EL (cell line): ENCODE measurements at places on chromosomes 16 and 17.
A peak's percentile ranks its signal among the peaks of the same experiment; 100 is the strongest.

DNA sequence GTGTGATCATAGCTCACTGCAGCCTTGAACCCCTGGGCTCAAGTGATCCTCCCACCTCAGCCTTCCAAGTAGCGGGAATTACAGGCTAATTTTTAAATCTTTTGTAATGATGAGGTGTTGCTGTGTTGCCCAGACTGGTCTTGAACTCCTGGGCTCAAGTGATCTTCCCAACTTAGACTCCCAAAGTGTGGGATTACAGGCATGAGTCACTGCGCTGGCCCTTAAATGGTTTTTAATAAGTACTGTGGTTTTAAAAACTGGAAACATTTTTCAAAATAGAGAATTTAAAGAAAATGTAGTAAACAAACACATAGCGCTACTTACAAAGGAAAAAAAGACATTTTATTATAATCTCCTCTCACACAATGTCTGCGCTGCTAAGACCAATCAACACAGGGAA, 32.2 kb downstream of the MARCHF10 start:
- no peak for DNase-seq

GRCh38 chr16:74867281-74867849, 92.7 kb upstream of the FA2H start:
- no peak for DNase-seq

DNA sequence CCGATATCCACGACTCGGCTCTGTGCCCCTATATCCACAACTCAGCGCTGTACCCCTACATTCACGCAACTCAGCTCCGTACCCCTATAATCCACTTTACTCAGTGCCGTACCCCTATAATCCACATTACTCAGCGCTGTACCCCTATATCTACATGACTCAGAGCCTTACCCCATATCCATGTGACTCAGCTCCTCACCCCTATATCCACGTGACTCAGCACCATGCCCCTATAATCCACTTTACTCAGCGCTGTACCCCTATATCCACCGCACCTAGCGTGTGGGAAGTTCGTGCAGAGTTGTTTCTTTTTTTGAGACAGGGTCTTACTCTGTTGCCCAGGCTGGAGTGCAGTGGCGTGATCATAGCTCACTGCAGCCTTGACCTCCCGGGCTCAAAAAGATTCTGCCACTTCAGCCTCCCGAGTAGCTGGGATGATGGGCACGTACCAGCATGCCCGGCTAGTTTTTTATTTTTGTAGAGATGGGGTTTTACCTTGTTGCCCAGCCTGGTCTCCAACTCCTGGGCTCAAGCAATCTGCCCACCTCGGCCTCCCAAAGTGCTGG, 17.4 kb downstream of the CYB5D2 start:
- DNase-seq, result no peak

DNA sequence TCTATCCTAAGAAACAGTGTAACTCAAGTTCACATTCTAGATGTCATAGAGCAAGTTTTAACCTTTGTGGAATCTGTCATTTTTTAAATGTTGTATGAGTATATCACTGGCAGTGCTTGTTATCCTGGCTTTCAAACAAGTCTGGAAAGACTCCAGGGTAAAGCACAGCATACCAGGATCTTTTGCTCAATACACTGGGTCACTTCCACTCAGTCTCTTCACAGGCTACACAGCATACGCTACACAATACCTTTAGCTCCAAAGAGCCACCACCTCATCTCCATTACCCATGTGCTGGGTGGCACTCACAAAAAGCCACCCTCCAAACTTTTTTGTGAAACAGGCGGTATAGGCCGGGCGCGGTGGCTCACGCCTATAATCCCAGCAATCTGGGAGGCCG, 69.5 kb downstream of the PARN start:
- DNase-seq, result no peak

GRCh38 chr16:67526149-67526791, 2.4 kb upstream of the RIPOR1 start:
- DNase-seq, result peak; percentile 58

DNA sequence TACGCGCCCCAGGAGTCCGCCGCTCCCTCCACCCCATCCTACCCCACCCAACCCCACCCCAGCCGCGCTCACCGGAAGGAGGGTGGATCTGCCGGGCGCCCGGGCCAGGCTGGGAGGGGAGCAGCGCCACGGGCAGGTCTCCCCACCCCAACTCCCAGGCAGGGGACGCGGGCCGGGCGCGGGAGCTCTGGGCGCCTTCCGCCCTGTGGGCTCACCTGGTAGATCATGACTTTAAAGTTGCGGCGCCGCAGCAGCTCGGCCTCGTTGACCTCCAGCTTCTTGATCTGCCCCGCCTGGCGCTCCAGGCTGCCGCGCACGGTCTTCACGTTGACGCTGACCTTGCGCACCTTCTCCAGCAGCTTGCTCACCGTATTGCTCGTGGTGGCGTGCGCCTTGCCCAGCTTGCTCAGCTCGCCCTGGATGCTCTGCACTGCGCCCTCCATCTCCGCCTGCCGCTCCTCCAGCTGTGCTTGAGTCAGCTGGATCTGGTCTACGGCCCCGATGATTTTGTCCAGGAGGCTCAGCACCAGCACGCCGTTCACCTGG, 571 bp downstream of the CAVIN1 start:
- DNase-seq, result no peak

DNA sequence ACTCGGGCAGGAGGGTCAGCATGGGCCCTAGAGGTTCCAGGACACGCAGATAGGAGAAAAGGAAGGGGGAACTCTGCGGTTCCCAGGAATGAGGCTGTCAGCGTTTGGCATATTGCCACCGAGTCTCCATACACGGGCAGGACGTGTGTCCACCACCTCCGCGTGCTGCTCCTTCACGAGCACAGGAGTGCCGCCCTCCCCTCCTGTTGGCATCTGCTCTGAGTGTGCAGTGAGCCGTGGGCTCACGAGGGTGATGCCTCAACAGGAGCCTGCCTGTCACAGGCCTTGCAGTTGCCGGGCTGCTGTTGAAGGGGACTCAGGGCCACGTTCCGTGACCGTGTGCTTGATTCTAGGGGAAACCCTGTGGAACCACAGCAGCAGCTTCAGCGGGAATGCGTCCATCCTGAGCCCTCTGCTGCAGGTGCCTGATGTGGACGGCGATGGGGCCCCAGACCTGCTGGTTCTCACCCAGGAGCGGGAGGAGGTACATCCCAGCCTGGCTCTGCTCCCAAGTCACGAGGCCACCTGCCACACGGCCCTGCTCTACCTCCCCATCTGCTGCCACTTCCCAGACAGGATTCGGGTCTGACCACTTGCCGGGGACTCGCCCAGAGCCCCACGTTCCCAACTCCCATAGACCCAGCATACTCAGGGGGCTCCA, 14.6 kb downstream of the RGS11 start:
- DNase-seq, result no peak

- DNase-seq, result peak; percentile 39
Observed at GRCh38 chr17:54968988-54969332, 395 bp downstream of the STXBP4 start.

DNA sequence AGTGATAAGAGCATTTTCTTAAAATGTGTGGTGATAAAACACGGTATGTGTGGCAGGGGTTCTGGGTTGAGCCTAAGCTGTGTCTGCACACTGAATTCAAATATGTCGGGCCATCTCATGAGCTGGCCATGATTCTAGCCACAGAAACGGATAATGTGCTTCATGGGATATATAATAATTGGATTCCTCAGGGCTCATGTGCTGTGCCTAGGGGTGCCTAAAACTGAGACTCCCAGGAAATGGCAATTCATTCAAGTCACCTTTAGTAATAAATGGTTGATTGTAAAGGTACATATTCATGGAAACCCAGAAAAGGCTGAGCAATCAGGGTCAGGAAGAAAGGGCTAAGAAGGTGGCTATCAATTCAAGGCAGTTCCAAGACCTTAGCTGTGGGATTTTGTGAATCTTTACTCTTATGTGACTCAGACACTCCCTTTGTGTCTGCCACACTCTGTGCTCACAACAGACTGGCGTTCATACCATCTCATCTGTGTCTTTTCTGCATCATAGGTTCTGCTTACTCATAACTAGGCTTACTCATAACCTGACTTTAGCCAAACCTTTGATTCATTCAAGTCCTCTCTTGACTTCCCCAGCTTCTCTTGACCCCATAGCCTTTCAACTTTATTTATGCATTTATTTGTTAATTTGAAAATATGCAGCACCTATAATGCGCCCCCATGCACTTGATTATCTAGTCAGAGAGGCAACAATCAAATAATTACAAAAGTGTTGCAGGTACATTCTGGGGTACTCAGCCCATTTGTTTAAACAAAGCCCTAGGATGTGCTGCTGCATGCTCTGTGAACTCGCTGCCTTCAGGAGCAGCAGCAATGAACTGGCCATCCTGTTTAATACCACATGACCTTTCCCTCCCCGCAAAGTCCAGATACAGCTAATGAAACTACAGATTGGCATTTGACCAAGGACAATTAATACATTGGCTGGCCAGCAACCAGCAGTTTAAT, 28.4 kb upstream of the MED13 start:
- peak; percentile 85 for DNase-seq

DNA sequence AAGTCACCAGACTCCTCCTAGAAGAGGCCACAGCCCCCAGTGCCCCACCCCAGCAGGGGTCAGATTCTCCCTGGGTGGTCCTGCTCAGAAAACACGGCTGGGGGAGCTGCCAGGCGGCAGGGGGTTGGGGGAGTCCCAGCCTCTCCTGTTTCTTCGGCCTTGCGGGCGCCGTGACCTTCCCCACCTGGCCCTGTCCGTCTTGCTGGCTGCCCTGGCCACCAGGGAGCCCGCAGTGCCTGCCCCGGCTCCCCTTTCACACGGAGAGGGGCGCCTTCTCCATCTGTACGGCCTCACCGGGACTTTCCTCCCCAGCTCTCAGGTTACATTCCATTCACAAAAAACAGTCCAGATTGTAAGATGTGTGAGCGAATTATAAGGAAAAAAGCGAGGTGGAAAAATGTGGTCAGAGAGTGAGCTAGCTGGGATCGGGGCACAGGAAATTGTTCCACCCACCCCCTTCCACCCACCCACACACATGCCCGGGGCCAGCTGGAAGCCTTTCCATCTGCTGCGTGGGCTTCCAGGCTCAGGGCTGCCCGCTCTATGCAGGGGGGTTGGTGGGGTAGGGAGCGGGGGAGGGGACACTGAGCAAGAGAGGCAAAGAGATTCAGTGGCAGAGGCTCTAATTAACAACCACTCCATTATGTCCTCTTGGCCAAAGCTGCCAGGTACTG, 14.6 kb upstream of the CIBAR2 start:
- DNase-seq, result peak; percentile 76

DNA sequence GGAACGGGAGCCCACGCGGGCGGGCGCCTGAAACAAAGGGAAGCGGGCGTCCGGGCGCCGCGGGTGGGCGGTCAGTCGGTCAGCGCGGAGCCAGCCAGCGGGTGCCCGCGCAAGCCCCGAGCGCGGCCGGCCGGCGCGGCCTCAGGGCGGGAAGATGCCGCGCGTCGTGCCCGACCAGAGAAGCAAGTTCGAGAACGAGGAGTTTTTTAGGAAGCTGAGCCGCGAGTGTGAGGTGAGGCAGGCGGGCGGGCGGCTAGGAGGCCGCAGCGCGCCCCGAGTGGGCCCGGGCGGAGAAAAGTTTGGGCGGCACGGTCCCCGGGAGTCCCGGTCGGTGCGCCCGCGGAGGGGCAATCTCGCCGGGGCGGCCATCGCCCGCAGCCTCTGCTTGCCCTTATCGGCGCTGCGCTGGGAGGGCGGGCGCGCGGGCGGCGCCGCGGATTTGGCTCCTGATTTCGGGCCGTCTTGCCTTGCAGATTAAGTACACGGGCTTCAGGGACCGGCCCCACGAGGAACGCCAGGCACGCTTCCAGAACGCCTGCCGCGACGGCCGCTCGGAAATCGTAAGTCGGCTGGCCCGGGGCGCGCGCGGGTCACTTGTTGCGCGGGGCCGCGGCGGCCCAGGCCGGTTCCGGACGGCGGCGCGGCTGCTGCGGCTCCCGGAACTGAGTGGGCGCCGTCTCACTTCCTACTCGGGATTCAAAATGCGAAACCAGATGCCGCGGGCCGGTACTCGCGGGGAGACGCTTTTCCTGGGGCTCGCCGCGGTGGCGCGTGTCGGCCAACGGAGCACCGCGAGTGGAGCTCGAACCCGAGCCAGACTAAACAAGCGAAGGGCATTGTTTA, 526 bp downstream of the CBFB start:
- DNase-seq, result peak; percentile 58

- peak; percentile 28 for DNase-seq
Observed at GRCh38 chr16:72480911-72481310, 309.0 kb upstream of the PMFBP1 start.

GRCh38 chr16:53666786-53667415, 36.8 kb downstream of the RPGRIP1L start:
- peak; percentile 32 for DNase-seq

DNA sequence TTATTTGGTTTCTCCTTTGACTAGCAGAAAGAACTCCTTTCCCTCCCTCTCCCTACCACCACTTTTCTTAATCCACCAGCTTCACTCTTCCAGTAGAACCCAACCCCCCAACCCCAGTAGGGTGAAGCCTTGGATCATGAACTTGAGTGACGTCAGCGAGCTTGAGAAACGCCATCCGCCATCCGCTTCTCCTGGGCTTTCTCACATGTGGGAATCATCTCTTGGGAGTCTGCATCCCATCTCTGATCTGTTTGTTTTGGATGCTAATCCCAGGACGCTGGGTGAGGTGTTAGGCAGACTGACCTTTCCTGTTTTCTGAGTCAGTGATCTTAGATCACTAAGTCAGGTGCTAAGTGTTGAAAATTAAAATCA, 16.0 kb upstream of the SOX9 start:
- DNase-seq, result no peak

DNA sequence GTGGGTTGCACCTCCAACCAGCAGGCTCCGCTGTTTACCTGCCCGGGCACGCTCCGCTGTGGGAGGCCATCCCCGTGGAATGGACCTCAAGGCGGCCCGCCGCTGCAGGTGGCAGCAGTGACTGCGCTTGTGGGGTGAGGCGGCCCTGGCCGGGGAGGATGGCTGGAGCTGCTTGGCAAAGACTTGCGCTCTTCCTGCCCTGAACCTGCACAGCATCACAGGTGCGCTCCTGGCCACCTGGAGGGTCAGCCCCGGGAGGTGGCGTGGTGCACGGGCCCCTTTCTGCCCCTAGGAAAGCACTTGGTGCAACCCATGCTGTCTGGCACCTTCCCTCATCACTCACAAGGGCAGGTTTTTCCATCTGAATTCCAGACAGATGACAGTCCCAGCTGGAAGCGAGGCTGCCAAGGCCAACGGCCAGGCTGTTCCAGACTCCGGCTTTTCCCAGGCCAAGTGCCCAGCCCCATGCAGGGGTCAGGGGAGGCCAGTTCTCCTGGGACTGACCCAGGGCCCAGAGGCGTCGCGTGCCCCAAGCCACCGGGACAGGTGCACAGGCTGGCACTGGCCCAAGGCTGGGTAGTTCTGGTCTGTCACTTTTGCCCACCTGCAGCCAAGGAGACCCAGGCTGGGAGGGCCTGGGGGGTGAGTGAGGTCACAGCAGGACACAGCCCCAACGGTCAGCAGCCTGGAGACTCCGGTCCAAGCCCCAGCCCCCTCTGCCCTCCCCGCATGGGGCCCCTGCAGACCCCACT, 13.3 kb downstream of the UTS2R start:
- peak; percentile 38 for DNase-seq

GRCh38 chr17:50047488-50048126, 8.3 kb upstream of the ITGA3 start:
- peak; percentile 93 for DNase-seq

GRCh38 chr16:48434653-48435317, 49.6 kb upstream of the SIAH1 start:
- DNase-seq, result peak; percentile 37
